Lung microvascular endothelial cell (primary cell): ENCODE measurements at places on chromosomes 5 and 9. TPM values are rescaled to one million over a fixed set of nuclear protein-coding genes. Genes with fewer than 3 reads are reported as not detected.

GRCh38 chr5:124262470-124262869 is 484.0 kb downstream of the ZNF608 start:
- DNase-seq: no peak

- no peak for DNase-seq
Observed at GRCh38 chr5:134989266-134989830, 21.6 kb downstream of the CATSPER3 start.

- DNase-seq: no peak
Observed at GRCh38 chr5:94431696-94432095, 186.7 kb downstream of the KIAA0825 start.

DNA sequence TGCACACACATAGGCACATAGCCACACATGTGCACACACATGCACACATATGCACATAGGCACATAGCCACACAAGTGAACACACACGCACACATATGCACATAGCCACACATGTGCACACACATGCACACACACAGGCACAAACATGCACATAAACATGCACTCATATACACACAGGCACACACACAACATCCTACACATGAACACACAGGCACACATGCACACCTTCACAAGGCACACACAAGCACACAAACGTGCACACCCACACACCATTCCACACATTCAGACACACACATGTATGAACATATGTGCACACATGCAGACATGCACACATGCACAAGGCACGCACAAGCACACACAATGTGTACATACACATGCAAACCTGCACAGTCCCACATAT is 484.7 kb downstream of the IRX1 start:
- DNase-seq: no peak

GPR151 gene
- total RNA-seq: not detected in 2 replicates

LEAP2 gene
- total RNA-seq: under 0.01 TPM in 1 of 2 replicates, not detected in the other

DNA sequence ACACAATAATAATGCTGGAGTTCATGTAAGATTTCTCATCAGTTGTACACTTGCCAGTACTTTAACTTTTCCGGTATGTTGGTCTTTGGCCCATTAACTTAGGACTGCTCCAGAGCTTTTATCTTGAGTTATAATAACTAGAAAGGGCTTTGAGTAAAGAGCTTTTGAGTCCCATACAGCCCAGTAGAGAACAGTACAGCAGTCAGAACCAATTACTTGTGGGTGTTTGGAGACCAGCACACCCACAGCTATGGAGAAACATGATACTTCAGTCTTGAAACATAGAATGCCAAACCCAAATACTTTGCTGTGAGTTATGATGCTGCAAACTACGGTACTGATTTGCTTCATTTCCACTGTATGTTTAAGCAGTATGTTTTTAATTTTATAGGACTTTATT is 374.3 kb downstream of the CCDC171 start:
- no peak for DNase-seq

DNA sequence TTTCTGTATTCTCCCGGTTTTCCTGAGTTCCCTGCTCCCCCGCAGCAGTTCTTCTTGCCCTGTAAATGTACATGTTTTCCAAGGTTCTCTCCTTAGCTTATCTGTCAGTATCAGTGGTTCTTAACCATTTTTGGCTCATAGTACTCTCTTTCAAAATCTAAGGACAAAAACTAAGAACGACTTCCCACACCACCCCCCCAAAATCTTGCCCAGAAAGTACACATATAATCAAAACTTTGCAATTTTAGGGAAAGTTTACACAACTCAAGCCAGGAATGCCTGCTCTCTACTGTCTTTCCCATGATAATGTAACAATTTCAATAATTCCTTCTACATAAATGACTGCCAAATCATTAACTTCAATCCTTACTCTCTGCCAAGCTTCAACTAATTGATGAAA is 4.5 kb downstream of the DCAF12 start:
- no peak for DNase-seq

- DNase-seq: peak; percentile 96
Observed at GRCh38 chr5:61304590-61305381, 27.3 kb upstream of the ZSWIM6 start.

- no peak for DNase-seq
Observed at GRCh38 chr9:115364991-115365390, 247.0 kb upstream of the TNC start.

GRCh38 chr9:127209948-127210640 is 54.5 kb upstream of the GARNL3 start:
- no peak for DNase-seq

CRHBP gene
- total RNA-seq: not detected in 2 replicates

GRCh38 chr5:131381777-131382176 is 117.9 kb downstream of the CDC42SE2 start:
- no peak for DNase-seq

DNA sequence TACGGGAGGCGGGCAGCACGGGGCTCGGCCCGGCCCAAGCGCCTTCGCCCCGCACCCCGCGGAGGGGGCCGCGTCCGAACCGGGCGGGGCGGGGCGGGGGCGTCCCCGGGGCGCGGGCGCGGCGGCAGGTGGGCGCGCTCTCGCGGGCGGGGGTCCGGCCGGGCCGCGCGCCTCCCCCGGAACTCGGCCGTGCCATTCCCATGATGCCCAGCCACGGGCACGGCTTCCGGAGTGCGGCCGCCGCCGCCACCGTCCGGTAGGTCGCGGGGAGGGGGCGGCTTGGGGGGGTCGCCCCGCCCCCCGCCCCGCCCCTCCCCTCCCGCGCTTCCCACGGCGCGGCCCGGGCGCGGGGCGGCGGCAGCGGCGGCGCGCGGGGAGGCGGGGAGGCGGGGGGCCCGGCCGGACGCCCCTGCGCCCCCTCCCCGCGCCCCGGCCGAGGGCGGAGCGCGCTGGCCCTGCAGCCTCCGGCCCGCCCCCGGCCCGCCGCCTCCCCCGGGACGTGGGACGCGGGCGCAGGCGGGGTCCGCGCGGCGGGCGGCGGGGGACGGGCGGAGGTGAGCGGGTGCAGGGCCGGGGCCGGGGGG is at the start of gene PPP1R26:
PPP1R26 (plus strand) TSS at position 314 of the 584 bp plus-strand sequence. CDS start 4,729 bp downstream, outside the sequence.
- no peak for DNase-seq

- DNase-seq: peak; percentile 78
Observed at GRCh38 chr5:38462976-38463633, 93.3 kb downstream of the LIFR start.

DNA sequence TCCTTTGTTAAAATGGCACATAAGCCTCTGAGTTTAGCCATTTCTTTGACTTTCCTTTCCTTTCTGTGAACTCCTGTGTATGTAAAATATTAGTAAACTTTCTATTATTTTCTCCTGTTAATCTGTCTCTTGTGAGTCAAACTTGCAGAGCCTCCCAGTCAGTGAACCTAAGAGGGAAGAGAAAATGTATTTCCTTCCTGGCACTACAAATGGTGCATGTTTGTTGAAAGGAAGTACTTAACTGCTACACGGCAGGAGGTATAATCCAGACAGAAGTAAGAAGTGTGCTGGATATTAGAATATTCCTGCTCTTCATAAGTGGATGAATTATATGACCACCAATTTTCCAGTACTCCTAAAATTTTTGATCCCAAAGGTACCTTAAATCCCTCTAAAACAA is 23.0 kb downstream of the CTSL start:
- DNase-seq: peak; percentile 43

- no peak for DNase-seq
Observed at GRCh38 chr9:101639785-101640665, 45.3 kb upstream of the PPP3R2 start.

DNA sequence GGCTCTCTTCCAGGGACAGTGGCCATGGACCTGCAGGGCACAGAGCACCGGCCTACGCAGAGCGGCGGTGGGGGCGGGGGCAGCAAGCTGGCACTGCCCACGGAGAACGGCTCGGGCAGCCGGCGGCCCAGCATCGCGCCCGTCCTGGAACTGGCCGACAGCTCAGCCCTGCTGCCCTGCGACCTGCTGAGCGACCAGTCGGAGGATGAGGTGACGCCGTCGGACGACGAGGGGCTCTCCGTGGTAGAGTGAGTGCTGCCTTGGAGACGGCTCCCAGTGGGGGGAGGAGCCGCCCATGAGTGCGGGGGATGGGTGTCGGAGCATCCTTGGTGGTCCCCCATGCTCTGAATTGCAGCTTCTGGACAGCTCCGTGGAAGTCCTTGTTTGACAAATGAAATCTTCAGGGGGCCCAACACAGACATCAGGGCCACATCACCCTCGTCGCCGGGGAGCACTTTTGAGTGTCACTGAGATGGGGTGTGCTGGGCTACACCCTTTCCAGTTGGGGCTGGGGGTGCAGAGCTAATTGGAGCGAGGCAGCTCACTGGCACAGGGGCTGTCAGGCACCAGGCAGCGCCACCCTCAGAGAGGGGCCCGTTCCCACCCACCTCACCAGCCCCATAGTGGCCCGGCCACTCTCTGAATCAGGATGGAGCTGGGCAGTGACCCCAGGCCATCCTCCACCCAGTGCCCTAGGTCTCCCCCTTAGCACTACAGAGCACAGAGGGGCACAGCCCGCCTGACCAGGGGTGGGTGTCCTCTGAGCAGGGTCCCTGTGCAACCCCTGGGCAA is 70.9 kb downstream of the KCNT1 start:
- no peak for DNase-seq

- no peak for DNase-seq
Observed at GRCh38 chr9:4927043-4927471, 58.0 kb upstream of the JAK2 start.

DNA sequence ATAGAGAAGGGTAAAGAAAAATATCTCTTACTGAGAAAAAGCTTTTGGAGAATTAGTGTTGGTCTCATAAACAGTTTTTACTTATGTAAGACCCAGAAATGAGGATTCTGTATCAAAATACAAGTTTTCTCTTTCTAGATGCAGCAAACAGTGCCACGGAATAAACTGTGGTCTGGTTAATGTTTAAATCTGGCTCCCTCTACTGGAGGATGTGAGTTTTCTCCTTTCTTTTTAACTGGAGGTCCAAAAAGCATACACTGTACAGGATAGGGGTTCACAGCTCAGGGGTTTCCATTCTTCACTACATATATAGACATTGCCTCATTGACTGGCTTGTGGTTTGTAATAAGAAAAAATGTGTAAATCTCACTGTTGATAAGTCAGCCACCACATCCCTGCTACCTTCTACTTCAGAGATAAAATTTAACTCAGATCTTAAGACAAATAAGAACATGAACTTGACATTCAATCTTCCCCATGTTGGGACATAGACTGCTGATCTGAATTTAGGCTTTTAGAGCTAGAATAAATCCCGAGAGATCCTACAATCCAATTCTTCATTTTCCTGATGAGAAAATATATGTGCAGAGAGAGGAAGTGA is 98.9 kb downstream of the CFAP95 start:
- DNase-seq: peak; percentile 75

DNA sequence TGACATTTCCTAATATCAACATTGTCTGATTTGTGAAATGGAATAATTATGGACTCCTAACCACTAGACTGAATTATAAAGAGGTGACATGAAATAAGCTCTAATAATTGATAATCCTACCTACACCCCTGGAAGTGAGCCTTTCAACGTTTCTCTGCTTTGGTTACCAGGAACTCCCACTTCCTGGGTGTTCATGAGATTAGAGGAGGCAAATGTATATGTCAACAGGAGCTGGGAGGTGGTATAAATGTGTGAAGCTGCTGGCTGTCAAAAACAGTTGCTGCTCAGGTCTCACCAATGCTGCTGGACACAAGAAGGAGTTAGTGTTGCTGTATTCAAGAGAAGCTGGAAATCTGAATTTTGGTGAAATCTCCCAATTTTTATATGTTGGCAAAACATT is 96.8 kb downstream of the CAMK4 start:
- DNase-seq: no peak

PLCXD3 gene
- total RNA-seq: 0.20 and 0.44 TPM in 2 replicates

- DNase-seq: no peak
Observed at GRCh38 chr9:129834489-129835127, 467 bp downstream of the C9orf78 start.

DNA sequence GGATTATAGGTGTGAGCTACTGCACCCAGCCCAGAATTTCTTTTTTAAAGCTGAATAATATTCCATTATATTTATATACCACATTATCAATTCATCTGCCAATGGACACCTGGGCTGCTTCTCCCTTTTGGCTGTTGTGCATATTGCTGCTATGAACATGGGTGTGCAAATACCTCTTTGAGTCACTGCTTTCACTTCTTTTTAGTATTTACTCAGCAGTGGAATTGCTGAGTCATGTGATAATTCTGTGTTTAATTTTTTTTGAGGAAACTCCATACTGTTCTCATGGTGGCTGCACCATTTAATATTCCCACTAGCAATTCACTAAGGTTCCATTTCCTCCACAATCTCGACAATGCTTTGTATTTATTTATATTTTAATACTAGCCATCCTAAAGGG is 36.1 kb upstream of the KIF4B start:
- DNase-seq: peak; percentile 16

IFNA21 gene
- total RNA-seq: not detected in 2 replicates

DNA sequence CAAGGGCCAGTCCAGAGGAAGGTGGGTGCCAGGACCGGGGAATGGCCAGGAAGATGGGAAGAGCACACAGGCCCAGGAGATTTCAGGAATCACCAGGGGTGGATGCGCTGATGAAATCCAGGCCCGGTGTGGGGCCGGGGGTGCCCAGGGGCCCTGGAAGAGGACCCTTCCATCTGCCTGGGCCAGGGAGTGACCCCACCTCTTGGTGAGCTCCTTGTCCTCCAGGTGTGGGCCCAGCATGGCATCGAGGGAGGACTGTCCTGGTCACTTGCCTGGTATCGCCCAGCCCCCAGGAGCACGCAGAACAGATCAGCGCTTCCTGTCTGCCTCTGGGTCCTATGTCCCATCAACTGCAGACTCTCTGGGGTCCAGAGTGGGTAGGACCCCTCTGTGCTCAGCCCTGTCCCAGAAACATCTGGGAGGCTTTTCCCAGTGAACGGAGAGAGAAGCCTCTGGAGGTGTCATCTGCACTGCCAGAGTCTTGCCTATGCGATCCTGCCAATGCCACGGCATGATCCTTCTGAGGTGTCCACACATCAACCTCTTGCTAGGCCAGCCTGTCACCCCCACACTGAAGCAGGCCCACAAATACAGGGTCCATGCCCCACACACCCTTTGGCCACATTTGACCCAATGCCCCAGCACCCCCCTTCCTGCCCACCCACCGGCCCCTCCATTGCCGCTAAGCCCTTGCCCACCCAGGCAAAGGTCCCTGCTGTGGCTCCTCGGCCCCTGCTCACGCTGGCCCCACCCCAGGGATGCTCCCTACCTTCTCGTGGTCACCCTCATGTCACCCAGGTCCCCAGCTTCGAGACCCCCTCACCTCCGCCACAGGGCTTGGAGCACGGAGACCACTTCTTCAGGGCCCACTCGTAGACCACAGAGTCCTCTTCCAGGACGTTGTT is 67.2 kb downstream of the ZNF354C start:
- DNase-seq: no peak

HSD17B3 gene
- total RNA-seq: not detected in 2 replicates

GRCh38 chr9:129584136-129584535 is 36.8 kb downstream of the C9orf50 start:
- peak; percentile 70 for DNase-seq
